ENCODE measurements at places on chromosomes 5 and 9.

DNA sequence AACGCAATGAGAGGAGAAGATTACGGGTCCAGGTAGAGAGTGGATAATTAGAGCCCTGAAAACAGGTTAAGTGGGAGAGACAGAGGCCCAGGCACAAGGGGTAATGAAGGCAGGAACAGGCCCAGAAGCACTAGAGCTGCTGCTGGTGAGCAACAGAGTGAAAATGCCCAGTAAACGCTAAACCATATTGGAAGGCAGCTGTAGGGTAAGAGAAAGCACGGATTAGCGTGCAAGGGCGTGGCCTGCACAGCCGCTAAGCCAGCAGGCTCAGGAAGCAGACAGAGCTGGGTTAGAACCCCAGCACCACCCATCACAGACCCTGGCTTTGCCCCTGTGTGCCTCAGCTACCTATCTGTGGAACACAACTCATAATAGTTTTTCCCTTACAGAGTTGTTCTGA is 93.2 kb downstream of the PAX5 start:
- DNase-seq: no peak

- no peak for DNase-seq
These were observed 139.4 kb downstream of the DAB2IP start for GRCh38 chr9:121790841-121791240.

DNA sequence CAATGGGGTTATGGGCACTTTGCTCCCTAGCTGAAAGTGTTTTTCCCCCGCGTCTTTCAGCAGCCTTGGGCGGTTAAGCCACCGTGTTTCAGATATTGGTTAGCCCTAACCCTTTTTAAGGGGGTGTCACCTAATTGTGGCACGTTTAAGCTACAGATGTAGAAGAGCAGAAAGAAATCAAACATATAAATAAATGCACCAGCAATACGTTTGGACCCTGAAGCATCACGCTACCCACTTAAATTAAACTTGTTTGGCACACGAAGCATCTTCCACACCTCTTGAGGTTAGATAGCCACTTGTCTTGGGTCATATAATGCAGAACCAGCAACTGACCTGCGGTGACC is 768 bp downstream of the YTHDC2 start:
- DNase-seq: no peak

DNA sequence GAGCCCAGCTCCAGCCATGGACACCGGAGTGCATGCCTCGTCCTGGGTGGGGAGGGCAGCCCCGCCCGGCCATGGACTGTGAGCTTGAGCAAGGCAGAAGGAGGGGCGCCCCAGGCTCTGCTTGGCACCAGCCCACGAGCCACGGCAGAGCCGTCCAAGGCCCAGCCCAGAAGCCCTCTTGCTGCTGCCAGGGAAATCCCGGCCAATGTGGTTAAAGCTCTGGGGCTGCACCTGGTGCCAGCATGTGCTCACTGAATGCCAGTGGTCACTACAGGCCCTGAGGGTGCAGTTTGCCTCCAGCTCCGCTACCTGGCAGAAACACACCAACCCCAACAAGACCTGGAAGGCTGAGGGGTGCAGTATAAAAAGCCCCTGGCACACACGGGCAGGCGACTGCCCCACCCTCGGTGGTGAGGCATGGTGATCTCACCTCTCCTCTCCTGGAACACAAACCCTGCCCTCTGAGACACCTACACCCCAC is 11.8 kb downstream of the BRD3 start:
- no peak for DNase-seq

Data from GDM1 (cell line).